ENCODE measurements at places on chromosomes 2 and 18. TPM values are rescaled to one million over a fixed set of nuclear protein-coding genes. Genes with fewer than 3 reads are reported as not detected.

Gene CCDC68
- not detected for total RNA-seq

Gene GPR75
- 1.4 TPM for total RNA-seq

DNA sequence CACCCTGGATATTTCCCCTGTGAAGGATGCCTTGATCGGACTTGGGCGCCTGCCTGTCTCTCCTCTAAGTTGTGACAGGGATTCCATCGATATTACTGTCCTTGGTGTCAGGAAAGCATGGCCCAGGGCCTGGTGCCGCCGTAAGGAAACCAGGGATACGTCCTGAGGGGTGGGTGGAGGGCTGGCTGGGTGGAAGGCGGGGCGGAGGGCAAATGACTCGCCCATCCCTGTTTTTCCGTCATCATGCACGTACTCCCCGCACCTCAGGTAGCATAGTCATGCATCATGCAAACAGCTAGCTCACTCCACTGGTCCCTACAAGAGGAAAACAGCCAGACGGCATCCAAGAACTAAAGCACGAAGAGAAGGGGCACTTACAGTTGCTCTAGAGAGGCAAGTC is 57.1 kb downstream of the PXDN start:
- H3K27ac ChIP-seq, result no peak overlapping the region
- H3K4me1 ChIP-seq, result no peaks in the 10 kb centered on the region
- H3K36me3 ChIP-seq, result no peaks in the 10 kb centered on the region
- peaks cover 8% of the 10 kb centered on the region for H3K27me3 ChIP-seq

- H3K4me3 ChIP-seq, result no peak overlapping the region
- no peak for DNase-seq
- peaks cover 45% of the 10 kb centered on the region for H3K4me1 ChIP-seq
- H3K27me3 ChIP-seq, result no peaks in the 10 kb centered on the region
These were observed 5.4 kb downstream of the PDK1 start for GRCh38 chr2:172561270-172561669.

DNA sequence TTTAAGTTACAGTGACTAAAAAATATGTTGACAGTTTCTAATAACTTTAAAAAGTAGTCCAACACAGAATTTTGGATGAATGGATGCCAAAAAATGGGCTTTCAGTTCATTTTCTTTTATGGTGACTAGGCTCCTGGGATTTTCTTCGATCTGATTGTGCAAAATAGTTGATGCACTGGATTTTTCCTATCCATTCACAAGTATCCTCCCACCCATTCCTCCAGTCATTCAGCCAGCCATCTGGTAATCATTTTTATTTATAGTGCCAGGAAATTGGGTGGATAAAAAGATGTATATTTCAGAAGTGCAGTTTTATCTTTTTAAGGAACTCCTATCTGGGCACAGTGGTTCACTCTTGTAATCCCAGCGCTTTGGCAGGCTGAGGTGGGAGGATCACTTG is 175.1 kb downstream of the PTPRM start:
- no peaks in the 10 kb centered on the region for H3K27me3 ChIP-seq
- H3K4me1 ChIP-seq, result no peaks in the 10 kb centered on the region
- H3K36me3 ChIP-seq, result no peaks in the 10 kb centered on the region
- H3K4me3 ChIP-seq, result no peak overlapping the region
- no peak overlapping the region for H3K27ac ChIP-seq

DNA sequence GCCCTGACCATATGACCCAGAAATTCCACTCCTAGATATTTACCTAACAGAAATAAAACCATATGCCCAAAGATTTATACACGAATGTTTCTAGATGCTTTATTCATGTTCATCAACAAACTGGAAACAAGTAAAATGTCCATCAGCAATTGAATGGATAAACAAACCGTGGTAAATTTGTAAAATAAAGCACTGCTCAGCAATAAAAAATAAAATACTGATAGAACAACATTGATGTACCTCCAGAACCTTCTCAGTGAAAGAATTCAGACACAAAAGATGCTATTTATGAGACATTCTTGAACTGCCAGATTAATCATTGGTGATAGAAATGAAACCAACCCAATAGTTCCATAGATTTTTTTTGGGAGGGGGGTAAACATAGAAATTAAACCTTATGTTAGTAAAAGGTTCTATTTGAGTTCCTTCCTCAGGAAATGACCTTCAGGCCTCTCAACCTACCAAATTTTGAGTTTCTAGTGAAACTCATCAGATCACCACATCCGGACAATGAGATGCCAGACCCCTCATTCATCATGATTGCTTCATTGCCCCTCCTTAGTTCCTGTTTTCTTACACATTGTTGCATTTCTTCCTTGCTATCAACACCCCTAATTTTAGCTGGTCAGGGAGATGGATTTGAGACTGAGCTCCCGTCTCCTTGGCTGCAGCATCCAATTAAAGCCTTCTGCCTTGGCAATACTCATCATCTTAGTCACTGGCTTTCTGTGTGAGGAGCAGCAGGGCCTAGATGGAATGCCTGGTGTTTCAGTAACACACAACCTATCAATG is 203.5 kb downstream of the LPIN1 start:
- H3K27me3 ChIP-seq, result peaks cover 1% of the 10 kb centered on the region
- peaks cover 10% of the 10 kb centered on the region for H3K4me1 ChIP-seq
- no peak overlapping the region for H3K27ac ChIP-seq
- H3K36me3 ChIP-seq, result no peaks in the 10 kb centered on the region
- DNase-seq, result no peak

Gene SKA1
- 38.8 TPM for total RNA-seq

DNA sequence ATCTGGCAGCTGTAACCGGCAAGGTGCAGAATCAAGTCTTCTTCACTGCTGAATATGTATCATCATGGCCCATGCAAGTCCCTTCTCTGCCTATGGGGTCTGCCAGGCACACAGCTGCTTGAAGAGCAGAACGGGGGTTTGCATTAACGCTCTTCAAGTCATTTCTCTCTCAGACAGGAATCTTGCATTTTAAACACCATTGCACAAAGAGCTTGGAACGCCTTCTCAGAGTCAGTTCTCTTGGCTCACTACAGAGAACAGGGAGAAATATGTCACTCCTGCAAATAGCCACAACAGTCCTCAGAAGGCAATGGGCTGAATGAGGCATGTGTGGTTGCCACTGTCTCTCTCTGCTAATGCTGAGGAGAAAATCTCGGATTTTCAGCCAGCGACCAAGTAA is 2173.5 kb upstream of the PIK3C3 start:
- no peak for DNase-seq
- no peaks in the 10 kb centered on the region for H3K36me3 ChIP-seq
- no peak overlapping the region for H3K4me3 ChIP-seq

DNA sequence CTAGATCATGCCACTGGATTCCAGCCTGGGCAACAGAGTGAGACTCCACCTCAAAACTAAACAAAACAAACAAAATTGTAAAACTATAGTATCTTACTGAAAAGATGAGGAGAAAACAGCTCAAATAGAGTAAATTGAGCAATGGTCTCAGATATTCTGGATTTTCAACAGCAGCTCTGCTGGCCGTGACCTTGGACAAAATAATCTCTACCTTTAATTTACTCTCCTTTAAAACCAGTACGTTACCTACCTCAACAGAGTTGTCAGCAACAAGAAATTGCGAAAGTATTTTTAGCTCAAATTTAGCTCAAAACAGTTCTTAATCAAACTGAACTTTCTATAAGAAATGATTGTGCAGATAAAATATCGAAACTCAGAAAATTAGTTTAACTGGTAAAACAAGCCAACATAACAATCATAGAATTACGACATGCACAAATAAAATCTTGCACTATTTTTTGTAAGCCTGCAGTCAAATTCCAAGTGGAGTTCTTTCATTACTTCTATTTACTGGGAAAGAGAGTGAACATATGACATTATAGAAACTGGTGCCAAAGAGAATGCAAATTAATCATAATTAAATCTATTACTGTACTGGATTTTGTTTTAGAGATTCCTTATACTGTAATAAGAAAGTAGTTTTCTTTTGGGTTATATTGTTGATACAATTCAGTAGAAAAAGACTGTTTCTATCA is 40.8 kb downstream of the TRIP12 start:
- no peak for DNase-seq
- no peaks in the 10 kb centered on the region for H3K27me3 ChIP-seq
- no peak overlapping the region for H3K4me3 ChIP-seq
- no peak overlapping the region for H3K27ac ChIP-seq
- peaks cover 19% of the 10 kb centered on the region for H3K36me3 ChIP-seq
- H3K4me1 ChIP-seq, result peaks cover 26% of the 10 kb centered on the region

DNA sequence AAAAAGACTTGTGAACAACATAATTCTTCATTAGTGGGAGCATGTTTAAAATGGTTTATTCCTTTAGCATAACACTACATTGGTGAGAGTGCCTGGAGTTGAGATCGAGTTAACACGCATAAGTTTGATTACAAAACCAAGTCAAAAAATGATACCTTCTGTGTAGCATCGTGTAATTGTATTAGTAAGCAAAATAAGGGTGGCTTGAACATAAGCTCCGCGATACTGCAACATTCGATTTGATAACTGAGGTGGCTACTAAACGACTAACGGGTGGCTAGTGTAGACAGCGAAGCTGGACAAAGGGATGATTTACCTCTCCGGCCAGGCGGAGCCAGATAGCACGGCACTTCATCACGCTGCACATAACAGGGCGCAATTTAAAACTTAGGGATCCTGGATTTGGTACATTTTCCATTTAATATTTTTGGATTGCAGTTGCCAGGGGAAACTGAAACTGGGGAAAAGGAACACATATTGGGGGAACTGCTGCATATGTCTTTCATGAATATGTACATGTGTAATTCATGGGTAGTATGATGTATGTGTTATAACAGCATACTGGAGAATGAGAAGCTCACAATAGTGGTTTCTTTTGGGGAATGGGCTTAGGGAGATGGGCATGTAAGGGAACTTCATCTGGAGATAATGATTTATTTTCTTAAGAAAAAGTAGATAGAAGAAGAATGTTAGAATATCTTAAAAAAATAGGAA is 36.4 kb upstream of the TOGARAM2 start:
- peaks cover 58% of the 10 kb centered on the region for H3K36me3 ChIP-seq
- no peak overlapping the region for H3K27ac ChIP-seq
- DNase-seq, result no peak
- H3K4me3 ChIP-seq, result no peak overlapping the region

- peaks cover 2% of the 10 kb centered on the region for H3K36me3 ChIP-seq
- no peaks in the 10 kb centered on the region for H3K27me3 ChIP-seq
- H3K4me1 ChIP-seq, result no peaks in the 10 kb centered on the region
- DNase-seq, result no peak
- H3K27ac ChIP-seq, result no peak overlapping the region
These were observed 1082.0 kb downstream of the SOCS6 start for GRCh38 chr18:71370671-71371445.

Gene TDRD15
- total RNA-seq, result not detected

Gene AKAIN1
- not detected for total RNA-seq

DNA sequence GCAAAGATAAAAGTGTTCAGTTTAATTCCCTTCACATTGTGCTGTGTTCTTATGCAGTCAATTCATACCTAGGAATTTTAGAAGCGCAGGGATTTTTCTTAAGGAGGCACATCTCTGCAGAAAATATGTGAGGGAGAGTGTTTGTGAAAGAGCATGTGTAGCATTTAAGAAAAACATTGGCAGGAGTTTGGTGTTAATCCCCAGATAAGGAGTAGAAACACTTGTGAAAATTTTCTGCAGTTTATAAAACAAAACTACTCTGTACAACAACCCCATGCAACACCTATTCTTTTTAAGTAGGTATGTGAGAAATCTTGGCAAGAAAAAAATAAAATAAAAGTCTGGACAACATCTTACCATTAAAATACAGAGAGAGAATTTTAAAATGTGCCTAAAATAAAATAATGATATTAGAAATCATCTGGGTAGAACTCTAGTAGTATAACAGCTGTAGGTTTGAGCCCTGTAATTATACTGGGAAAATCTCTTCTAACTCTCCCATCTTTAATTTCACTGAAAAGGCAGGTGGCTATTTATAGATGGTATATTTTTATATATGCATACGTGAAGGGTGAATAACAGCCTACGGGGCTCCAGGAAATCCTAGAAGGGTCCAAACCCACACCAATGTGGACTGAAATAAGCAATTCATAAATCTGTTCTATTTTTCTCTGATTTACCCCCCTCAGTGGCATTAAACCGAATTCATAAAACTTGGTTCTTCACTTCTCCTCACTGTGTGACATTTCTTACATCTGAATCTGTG is 6.6 kb downstream of the FZD7 start:
- no peak overlapping the region for H3K27ac ChIP-seq
- no peak for DNase-seq
- H3K27me3 ChIP-seq, result peaks cover 54% of the 10 kb centered on the region

- no peaks in the 10 kb centered on the region for H3K27me3 ChIP-seq
- no peak overlapping the region for H3K27ac ChIP-seq
- H3K4me1 ChIP-seq, result no peaks in the 10 kb centered on the region
- DNase-seq, result no peak
- no peaks in the 10 kb centered on the region for H3K36me3 ChIP-seq
These were observed 22.6 kb downstream of the ST6GAL2 start for GRCh38 chr2:106863387-106863786.

GRCh38 chr2:242029422-242030225 is 160.1 kb downstream of the RTP5 start:
- H3K4me1 ChIP-seq, result peaks cover 40% of the 10 kb centered on the region
- no peaks in the 10 kb centered on the region for H3K27me3 ChIP-seq
- H3K4me3 ChIP-seq, result no peak overlapping the region
- peaks cover 21% of the 10 kb centered on the region for H3K36me3 ChIP-seq
- DNase-seq, result no peak

DNA sequence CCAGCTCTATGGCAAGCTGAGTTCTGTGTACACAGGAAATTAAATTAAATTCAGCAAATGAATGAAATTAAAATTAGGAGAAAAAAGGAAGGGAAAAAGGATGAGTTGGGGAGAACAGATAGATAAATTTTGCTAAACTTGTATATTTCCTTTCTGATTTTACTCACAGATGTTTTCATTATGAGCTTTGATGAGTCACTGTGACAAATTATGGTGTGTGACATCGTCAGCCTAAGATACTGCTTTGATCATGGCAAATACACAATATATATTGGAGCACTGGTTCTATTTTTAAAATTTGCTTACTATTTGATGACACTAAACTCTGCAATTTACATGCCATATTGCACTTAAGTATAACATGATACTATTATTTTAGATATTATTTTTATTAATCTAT is 464.6 kb upstream of the SPHKAP start:
- H3K27me3 ChIP-seq, result no peaks in the 10 kb centered on the region
- H3K27ac ChIP-seq, result no peak overlapping the region
- DNase-seq, result no peak
- H3K4me3 ChIP-seq, result no peak overlapping the region
- H3K4me1 ChIP-seq, result no peaks in the 10 kb centered on the region

- H3K27ac ChIP-seq, result no peak overlapping the region
- no peak for DNase-seq
- H3K27me3 ChIP-seq, result no peaks in the 10 kb centered on the region
- no peak overlapping the region for H3K4me3 ChIP-seq
- H3K36me3 ChIP-seq, result no peaks in the 10 kb centered on the region
These were observed 28.3 kb upstream of the SLC40A1 start for GRCh38 chr2:189608795-189609422.

GRCh38 chr2:65033178-65033577 is 23.0 kb upstream of the CEP68 start:
- no peaks in the 10 kb centered on the region for H3K36me3 ChIP-seq
- H3K4me1 ChIP-seq, result peaks cover 20% of the 10 kb centered on the region
- H3K4me3 ChIP-seq, result no peak overlapping the region
- no peak overlapping the region for H3K27ac ChIP-seq
- no peak for DNase-seq

- DNase-seq, result no peak
- peaks cover 17% of the 10 kb centered on the region for H3K27me3 ChIP-seq
- H3K4me1 ChIP-seq, result peaks cover 5% of the 10 kb centered on the region
- no peak overlapping the region for H3K4me3 ChIP-seq
- H3K36me3 ChIP-seq, result no peaks in the 10 kb centered on the region
- H3K27ac ChIP-seq, result no peak overlapping the region
These were observed 25.7 kb downstream of the DCDC2C start for GRCh38 chr2:3729055-3729448.

Gene DTNA
- 0.58 TPM for total RNA-seq

Gene SLC14A1
- 1.1 TPM for total RNA-seq

All from activated naive CD8-positive, alpha-beta T cell treated with anti-CD3 and anti-CD28 coated beads for 36 hours (primary cell).